Activated T-helper 1 cell treated with anti-CD3 and anti-CD28 coated beads, Interleukin-12 subunit alpha, Interleukin-12 subunit beta, Interleukin-2, Interleukin-4 antibody, amounts not matched to agents 30 ng/mL and 10 ng/mL and 1 ng/mL, durations not matched to agents 14 hours and 24 hours and 36 hours (primary cell): ENCODE measurements at places on chromosomes 12 and 14.
A peak's percentile ranks its signal among the peaks of the same experiment; 100 is the strongest.

DNA sequence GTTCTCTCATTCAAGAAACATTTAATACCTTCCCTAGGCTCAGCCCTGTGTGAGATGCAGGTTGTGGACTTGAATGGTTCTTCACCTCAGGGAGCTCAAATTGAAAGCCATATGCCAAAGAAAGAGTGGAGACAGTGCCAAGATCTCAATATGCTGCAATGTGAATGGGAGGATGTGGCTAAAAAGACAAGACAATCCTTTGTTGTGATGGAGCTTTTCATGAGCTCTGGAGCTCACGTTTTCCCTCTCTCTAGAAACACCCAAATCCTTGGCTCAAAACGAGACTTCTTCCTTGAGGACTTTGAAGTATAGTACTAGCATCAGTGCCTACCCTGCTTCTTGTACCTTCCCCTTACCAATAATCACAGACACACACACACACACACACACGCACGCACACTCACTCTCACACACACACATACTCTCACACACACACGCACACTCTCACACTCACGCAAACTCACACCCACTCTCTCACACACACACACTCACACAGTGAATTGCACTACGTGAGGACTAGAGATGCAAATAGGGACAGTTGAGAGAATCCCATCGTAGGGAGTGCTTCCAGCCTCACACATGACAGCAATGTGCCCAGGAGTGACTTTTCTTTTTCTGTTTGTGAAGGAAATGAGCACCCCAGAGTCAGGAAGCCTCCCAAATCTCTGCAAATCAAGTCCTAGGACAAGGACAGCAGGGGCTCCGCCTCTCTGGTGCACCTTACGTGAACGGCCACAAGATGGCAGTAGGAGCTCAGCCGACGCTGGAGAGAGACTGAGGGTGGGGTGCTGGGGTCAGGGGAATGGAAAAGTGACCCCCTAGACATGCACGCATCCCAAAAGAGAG is 231.4 kb downstream of the PCNX1 start:
- peak; percentile 34 for DNase-seq

GRCh38 chr12:112167031-112167461 is 41.7 kb downstream of the TRAFD1 start:
- DNase-seq = no peak

DNA sequence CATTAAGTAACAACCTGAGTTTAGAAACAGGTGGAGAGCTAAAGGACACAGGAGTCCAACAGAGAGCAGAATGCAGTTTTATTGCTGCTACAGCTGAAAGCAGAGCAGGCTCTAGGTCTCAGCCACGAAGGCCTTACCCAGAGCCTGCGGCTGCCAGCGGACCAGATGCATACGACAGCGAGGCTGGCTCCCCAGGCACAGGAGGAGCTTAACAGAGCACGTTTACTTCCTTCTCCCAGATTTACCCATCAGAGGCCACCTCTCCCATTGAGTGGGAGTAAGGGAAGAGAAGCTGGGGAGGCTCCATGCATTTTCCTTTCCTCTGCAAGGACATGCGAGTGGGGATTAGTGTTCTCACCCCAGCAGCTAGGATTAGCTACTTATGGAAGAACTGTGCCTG is 22.6 kb downstream of the DYNC1H1 start:
- DNase-seq = no peak

- no peak for DNase-seq
Measured at GRCh38 chr12:4975574-4975973, 65.9 kb downstream of the KCNA1 start.

- DNase-seq = no peak
Measured at GRCh38 chr12:67137256-67137655, 131.9 kb upstream of the CAND1 start.

- no peak for DNase-seq
Measured at GRCh38 chr14:92412912-92413311, 89.9 kb downstream of the SLC24A4 start.

GRCh38 chr12:84738481-84738972 is 174.1 kb downstream of the SLC6A15 start:
- no peak for DNase-seq

- DNase-seq = no peak
Measured at GRCh38 chr14:96297997-96298515, 42.0 kb downstream of the BDKRB1 start.

GRCh38 chr12:48910196-48910595 is 15.1 kb downstream of the FKBP11 start:
- DNase-seq = no peak

DNA sequence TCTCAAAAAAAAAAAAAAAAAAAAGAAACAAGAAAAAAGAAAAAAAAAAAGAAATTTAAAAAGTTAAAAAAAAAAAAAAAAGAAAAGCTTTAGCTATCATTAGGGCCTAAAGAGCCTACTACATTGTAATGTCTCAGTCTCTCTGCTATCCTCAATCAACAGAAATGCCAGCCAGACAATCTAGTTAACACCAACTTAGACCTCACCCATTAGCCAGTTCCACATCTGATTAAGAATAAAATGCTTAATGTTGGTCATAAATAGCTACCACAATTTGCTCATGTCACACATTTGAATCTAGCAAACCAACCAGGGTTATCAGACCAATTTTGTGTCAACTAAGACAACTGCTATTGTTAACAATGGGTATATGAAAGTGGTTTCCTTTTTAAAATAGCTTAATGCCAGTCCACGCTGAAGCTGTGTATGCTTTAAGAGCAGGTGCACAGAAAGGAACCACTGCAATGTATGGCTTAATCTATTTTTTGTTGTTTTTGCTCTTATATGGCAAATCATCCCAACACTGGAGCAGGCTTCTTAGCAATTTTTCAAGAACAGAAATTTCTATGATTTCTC is 45.5 kb upstream of the SELPLG start:
- DNase-seq = no peak

- DNase-seq = no peak
Measured at GRCh38 chr12:2118061-2118460, 65.3 kb downstream of the CACNA1C start.

DNA sequence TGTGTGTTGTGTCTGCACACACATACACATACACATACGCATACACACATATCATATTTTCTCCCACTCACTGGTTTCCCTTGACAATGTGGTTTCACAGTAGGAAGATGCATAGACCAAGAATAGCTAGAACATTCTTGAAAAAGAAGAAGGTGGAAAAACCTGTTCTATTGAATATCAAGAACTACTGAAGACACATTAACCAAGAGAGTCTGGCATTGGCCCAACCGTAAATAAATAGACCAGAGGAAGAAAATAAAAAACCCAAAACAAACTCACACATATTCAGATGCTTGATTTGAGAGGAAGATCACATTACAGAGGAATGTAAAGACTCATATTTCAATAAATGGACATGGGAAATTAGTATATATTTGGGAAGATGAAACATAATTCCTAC is 311.3 kb downstream of the FOXG1 start:
- no peak for DNase-seq

- DNase-seq = no peak
Measured at GRCh38 chr14:29425705-29426482, 501.8 kb downstream of the PRKD1 start.
